ENCODE measurements at places on chromosomes 5 and 9.

DNA sequence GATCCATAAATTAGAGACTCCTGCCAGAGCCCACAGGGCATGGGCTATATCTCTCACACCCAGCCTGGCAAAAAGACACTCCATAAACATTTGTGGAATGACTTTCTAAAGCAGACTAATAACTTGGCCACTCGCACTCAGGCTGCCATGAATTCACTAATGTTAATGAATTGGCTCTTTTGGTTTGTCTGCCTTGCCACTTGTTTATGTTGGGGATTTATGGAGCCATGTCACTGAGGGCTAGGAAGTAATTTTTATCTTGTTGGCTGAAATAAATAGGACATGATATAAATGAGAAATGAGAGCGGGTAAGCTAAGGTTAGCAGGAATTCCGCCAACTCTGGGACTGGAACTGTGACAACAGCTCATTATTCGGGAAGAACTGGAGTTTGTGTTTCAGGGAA is 55.2 kb downstream of the DROSHA start:
- DNase-seq = no peak

GRCh38 chr9:129998491-129999140 is 44.4 kb downstream of the FNBP1 start:
- DNase-seq = no peak

GRCh38 chr5:11792621-11793020 is 111.6 kb downstream of the CTNND2 start:
- no peak for DNase-seq

DNA sequence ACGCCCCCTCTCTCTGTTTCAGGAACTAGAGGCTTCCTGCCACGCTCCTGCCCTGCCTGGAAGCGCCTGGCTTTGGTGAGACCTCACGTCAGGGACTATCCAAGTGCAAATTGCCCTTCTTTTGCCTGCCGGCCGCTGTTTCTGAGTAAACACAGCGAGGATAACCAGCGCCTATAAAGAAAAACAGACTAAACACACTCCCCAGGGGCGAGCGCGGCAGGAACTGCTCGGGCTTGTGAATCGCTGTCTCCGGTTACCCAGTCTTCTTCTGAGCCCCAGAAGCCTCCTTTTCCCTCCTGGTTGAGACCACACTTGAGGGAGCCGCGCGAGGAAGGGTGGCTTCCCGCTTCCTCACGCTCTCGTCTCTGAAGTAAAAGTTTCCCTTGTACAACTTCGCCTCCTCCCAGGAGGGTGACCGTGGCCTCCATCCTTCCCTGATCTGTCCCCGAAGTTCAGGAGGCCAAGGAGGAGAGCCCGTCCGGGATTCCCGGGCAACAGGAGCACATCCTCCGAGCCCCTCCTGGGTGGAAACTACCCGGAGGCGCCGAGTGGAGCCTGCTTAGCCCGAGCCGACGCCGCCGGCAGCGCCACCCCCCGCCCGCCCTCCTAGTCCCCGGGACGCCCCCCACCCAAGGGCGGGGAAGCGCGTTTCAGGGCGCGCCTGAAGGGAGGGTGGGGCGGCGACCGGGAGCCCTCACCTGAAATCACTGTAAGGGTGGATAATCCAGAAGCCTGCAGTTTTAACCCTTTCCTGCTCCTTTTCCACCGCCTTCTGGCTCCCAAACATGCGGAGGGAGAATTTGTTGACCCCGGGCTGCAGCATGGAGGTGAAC is 993 bp downstream of the HCN1 start:
- no peak for DNase-seq

Data from epithelial cell of proximal tubule (primary cell).